ENCODE measurements at places on chromosomes 4 and X.

GRCh38 chr4:44675366-44675765 lies 2.9 kb upstream of the GUF1 start:
- DNase-seq, result no peak

DNA sequence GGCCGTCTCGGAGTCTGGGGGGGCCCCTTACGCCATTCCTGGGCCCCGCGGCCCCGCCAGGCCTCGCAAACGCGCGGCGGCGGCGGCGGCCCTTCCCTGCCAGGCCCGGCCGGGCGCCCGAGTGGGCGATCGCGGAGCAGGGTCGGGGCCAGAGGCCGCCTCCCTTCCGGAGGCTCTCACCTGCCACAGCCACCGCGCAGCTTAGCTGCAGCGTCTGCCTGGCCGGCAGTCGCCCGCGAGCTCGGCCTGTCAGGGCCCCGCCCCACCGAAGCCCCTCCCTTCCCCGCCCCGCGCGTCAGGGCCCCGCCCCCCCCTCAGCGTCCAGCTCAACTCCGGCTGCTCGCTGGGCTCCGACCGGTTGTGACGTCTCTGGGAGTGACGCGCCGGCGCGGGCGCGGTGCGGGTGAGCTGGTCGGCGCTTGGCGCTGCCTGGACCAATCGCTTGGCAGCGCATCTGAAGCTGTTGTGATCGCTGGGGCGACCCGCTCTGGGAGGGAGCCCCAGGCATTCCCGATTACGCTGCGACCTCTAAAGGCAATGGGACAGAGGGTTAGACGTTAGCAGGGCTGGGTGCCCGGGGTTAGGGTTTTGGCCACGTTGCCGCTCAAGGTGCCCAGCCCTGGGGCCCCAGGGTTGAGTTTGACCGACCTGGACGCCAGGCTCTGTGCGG lies at the start of gene SLC10A3:
Gene SLC10A3, minus strand, starts transcription at position 216 of the 670 bp plus-strand sequence. CDS start 1,689 bp downstream, outside the sequence.
- DNase-seq, result peak; percentile 96

DNA sequence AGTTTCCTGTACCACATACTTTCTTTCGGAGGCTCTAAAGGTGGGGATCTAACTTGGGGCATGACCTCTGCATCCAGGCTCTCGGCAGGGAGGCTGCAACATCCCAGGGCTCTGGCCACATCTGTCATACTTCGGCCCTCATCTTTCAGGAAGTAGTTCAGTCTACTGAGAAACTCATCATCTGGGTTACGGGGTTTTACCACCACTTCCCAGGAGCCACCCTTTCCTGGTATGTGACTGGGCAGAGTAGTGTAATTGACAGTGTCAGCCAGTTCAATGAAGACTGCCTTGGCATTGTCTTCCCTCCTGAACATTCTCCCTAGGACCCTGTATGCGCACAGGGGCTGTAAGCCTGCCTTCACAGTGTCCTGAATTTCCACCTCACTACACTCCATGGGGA lies 2.8 kb downstream of the PNMA5 start:
- DNase-seq, result no peak

DNA sequence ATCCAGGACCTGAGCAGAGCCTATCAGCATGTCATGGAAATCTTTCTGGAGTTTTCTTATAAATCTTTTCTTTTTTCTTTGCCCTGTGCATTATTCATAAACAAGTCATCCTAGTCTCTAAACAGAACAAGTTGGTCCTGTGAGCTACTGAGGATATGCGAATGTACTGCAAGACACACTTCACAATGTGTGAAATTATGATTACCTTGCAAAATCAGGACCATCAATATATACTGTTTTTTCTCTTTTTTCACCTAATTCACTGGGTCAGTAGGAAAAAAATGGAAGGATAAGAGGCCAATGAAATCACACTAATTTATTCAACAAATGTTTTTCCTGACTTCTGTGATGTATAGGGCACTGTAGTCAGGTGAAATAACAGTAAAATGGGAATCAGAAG lies 14.4 kb upstream of the SORBS2 start:
- DNase-seq, result no peak

- no peak for DNase-seq
Observed at GRCh38 chrX:87732133-87732532, 214.5 kb downstream of the KLHL4 start.

DNA sequence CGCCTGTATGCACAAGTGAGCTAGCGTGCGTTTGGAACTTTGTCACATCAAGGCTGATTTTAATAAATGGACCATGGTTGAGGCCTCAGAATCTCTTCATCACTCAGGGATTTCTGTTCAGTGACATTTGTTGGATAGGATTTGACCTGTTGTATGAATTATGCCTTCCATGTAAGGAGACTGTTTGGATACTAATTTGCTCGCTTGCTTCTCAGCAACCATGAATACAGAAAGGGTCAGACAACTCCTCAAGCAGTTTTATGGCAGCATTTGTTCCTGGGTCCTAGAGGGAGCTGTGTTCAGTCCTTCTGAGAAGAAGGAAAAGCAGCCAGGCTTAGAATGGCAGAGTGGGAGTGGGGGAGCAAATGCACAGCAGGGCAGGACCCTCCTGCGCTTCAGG lies 269.7 kb upstream of the LCORL start:
- no peak for DNase-seq

- DNase-seq, result no peak
Observed at GRCh38 chr4:48790561-48790960, 10.5 kb upstream of the FRYL start.

DNA sequence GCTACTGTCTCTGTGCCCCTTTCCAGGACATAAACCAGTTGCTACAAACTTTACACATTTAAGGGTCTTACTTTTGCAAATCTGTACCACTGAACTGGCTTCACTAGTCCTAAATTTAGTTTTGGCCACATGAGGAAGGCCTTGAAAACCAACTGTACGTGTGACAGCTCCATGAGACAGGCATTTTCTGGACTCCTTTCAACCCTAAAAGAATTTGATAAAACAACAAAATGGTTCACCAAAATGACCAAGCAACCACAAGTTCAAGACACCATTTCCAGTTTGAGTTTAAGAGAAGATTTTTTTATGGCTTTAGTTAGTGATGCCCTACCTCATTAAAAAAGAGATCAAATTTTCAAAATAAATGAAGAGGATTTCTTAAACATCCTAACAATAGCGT lies 246.4 kb downstream of the ZNF674 start:
- no peak for DNase-seq

GRCh38 chr4:185283723-185284122 lies 74.3 kb downstream of the SNX25 start:
- no peak for DNase-seq

All from muscle of leg (tissue), 16 donors.